CD4-positive, alpha-beta memory T cell (primary cell): ENCODE measurements at places on chromosomes 2 and 18. TPM values are rescaled to one million over a fixed set of nuclear protein-coding genes. Genes with fewer than 3 reads are reported as not detected.

Gene FNDC4
- not detected for polyA plus RNA-seq

Gene LRP1B
- not detected for polyA plus RNA-seq

Gene SLC19A3
- not detected for polyA plus RNA-seq

Gene IL1F10
- polyA plus RNA-seq, result not detected

DNA sequence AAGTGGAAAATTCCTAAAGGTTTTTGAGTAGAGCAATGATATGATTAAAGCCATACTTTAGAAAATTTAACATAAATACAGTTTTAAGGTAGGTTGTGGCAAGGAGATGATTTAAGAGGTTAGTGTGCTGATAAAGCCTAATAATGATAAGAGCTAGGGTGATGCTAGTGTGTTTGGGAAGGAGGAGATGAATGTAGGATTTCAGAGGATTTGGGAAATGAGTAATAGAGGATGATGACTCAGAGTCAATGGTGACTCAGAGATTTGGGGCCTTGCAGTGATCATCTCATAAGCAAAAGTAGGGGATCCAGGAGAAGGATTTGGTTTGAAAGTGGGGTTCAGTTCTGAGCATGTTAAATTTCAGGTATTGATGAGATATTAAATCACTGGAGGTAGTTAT, 23.3 kb downstream of the STAMBP start:
- H3K27ac ChIP-seq, result no peak overlapping the region
- no peak for DNase-seq
- H3K4me3 ChIP-seq, result no peak overlapping the region
- peaks cover 69% of the 10 kb centered on the region for H3K36me3 ChIP-seq
- H3K27me3 ChIP-seq, result no peaks in the 10 kb centered on the region
- no peaks in the 10 kb centered on the region for H3K4me1 ChIP-seq

- no peak overlapping the region for H3K27ac ChIP-seq
- DNase-seq, result no peak
- H3K4me3 ChIP-seq, result no peak overlapping the region
- no peaks in the 10 kb centered on the region for H3K36me3 ChIP-seq
- no peaks in the 10 kb centered on the region for H3K27me3 ChIP-seq
Observed at GRCh38 chr2:173185437-173185836, 109.8 kb downstream of the MAP3K20 start.

DNA sequence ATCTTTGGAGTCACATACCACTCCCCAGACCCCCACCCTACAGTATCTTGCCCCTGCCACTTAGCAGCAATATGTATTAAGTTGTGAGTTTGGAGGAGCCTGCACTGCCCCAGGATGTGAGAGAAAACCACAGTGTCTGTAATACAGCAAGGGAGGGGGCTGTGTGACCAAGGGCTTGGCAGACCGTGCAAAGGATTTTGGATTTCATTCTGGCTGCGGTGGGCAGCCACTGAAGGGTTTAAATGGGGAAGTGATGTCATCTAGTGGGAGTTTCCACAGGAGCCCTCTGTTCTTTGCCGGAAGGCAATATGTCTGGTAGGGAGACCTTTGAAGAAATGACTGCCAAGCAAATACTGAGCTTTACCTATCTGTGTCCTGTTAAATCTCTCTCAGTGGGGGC, 202.4 kb downstream of the FHOD3 start:
- no peak overlapping the region for H3K4me3 ChIP-seq
- H3K4me1 ChIP-seq, result no peaks in the 10 kb centered on the region
- H3K27me3 ChIP-seq, result no peaks in the 10 kb centered on the region
- no peak for DNase-seq
- no peaks in the 10 kb centered on the region for H3K36me3 ChIP-seq
- no peak overlapping the region for H3K27ac ChIP-seq
